Right ventricle myocardium inferior (tissue), 1 donor: ENCODE measurements at places on chromosomes 5 and 9. TPM values are rescaled to one million over a fixed set of nuclear protein-coding genes. Genes with fewer than 3 reads are reported as not detected.

The SHISAL2B gene
- total RNA-seq, result not detected

The ADAMTSL1 gene
- 1.9 TPM for total RNA-seq

The FGF10 gene
- total RNA-seq, result 4.4 TPM

The IFNB1 gene
- not detected for total RNA-seq

The POU5F2 gene
- 0.32 TPM for total RNA-seq

The RANBP17 gene
- 2.7 TPM for total RNA-seq

The MUSK gene
- total RNA-seq, result 1.0 TPM

The OR1J2 gene
- not detected for total RNA-seq

The FRMD3 gene
- total RNA-seq, result 98.9 TPM

The CFAP157 gene
- total RNA-seq, result not detected

The WHRN gene
- 0.49 TPM for total RNA-seq

The YTHDC2 gene
- 12.6 TPM for total RNA-seq

The GABRA1 gene
- not detected for total RNA-seq

The PCDHGA2 gene
- 6.2 TPM for total RNA-seq

The LMAN2 gene
- total RNA-seq, result 72.3 TPM

The RMND5B gene
- 35.2 TPM for total RNA-seq

The CARD6 gene
- total RNA-seq, result 7.1 TPM

The NUTM2F gene
- total RNA-seq, result not detected

The ZFP2 gene
- 0.70 TPM for total RNA-seq
